ENCODE measurements at places on chromosomes 3 and 15. TPM values are rescaled to one million over a fixed set of nuclear protein-coding genes. Genes with fewer than 3 reads are reported as not detected.

GRCh38 chr3:134627831-134628230, 23.0 kb downstream of the KY start:
- DNase-seq: no peak

- DNase-seq: no peak
These were observed 548.8 kb downstream of the MCTP2 start for GRCh38 chr15:94780166-94780565.

DNA sequence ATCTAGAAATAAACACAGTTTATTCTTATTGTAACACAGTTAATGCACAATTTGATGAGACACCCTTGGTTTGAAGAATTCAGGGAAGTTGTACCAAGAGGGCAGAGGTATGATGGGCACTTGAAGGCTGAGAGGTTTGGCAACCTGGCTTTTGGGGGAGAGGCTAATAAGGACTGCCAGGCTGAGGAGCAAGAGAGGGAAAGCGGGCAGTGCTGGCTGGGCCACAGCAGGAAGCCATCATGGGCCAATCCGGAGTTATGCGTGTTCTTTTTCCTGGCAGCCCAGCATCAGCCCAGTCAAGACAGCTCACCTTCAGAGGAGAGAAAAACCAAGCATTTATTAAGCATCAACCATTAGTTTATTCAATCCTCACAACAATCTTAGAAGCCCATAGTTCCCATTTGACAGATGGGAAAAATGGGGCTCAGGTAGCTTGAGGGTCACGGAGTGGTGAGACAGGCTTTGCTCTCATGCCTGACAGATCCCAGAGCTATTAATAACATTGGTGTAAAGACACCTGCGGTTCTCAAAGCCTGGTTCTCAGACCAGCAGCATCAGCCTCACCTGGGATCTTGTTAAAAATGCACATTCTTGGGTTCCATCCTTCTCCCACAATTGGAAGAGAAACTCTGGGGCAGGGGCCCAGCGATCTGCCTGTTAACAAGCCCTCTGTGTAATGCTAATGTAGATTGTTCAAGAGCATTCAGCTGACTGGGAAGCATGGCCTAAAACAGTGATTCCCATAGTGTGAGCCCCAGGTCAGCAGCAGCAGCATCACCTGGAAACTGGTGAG, 183.7 kb downstream of the NTRK3 start:
- DNase-seq: no peak

- no peak for DNase-seq
These were observed 43.0 kb upstream of the NTRK3 start for GRCh38 chr15:88299497-88299896.

DNA sequence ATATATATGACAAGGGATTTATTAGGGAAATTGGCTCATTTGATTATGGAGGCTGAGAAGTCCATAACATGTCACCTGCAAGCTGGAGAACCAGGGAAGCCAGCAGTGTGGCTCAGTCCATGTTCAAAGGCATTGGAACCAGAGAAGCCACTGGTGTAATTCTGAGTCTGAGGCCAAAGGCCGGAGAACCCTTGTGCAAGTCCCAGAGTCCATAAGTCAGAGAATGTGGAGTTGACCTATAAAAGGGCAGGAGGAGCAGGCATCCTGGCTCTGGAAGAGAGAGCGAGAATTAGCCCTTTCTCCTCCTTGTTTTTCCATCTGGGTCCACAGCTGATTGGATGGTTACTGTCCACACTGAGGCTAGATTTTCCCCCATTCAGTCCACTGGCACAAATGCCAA, 319.8 kb downstream of the IGSF11 start:
- no peak for DNase-seq

- DNase-seq: no peak
These were observed 105.9 kb upstream of the PIAS1 start for GRCh38 chr15:67948215-67948614.

DNA sequence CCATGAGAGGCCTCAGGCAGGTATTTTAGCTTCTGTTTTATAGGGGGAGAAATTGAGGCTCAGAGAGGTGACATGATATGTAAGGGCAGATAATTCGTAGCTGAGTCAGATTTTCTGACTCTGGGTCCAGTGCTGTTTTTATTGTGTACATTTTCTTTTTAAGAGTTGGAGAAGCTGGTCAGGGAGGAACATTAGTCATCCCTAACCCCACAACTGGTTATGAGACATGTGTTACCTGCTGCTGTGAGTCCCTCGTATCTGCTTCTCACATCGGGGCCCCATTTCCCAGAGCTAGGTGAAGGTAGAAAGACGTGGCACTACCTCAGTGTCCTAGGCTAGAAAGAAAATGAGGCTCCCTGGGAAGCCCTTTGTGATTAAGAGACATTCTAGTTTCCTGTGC, 28.6 kb downstream of the GALNT15 start:
- DNase-seq: peak; percentile 45

GRCh38 chr3:20574746-20575145, 388.7 kb upstream of the SGO1 start:
- DNase-seq: no peak

MAP6D1 gene
- 1.7 TPM for total RNA-seq

RTP1 gene
- total RNA-seq: not detected

CLRN1 gene
- total RNA-seq: not detected

GP9 gene
- total RNA-seq: not detected
